ENCODE measurements at places on chromosomes 2 and 18.
A peak's percentile ranks its signal among the peaks of the same experiment; 100 is the strongest.

- no peak for DNase-seq
Measured at GRCh38 chr2:110657724-110658305, 20.0 kb downstream of the BUB1 start.

DNA sequence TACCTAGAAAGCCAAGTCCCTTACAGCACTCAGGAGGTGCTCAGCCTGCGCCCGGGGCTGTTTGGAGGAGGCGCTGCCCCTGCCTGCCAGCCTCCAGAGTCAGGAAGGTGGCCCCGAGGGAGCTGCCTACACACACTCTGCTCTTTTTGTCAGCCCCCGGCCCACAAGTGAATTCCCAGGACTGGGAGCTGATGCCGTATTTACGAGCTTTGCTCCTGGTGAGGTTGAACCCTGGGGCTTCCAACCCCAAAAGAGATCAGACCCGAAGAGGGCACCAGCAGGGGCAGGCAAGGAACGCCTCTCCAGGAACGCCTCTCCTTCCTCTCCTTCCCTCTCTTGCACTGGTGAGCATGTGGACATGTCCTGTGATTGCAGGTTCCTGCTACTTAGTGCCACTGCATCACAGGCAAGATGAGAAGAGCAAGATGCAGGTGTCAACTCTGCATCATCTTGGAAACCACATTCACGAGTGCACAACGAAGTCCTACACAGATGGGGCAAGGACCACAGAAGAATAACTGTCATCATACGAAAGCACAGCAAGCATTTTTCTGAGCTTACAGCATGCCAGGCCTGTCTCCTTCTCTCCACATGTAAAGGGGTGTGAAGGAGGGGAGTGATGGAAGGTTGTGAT, 126.7 kb downstream of the NDUFA10 start:
- DNase-seq: peak; percentile 83

- DNase-seq: no peak
Measured at GRCh38 chr18:25962176-25962575, 128.2 kb downstream of the SS18 start.

GRCh38 chr18:22753130-22753831, 179.8 kb upstream of the RBBP8 start:
- no peak for DNase-seq

DNA sequence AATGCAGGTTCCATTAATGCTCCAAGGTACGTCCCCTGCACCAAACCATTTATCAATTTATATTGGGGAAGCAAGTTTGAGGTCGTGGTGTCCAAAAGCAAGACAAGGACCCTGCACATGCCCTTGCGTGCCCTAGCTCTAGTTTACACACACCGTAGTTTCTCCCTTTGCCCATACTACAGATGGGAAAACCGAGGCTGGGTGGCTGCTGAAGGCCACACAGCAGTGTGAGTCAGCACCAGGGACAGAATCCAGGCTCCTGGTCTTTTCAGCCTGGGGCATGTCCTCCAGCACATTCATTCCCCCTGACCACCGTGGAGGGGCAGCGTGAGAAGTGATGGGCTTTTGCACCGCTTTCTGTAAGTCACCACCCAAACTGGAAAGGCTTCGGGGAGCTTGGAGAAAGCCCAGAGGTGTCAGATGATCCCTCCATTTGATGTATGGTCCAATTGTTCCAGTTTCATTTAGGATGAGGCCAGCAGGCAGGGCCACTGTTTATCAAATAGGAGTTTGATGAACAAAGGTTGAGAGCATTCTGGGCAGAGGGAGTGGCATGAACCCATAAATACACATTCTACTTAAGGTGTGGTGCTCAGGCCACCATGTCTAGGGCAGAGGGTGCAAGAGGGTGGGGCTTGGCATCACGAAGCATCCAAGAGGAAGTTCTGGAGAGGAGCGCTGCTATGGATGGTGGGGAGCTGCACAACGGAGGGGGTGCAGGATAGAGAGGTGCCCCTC, 274.1 kb downstream of the HAUS1 start:
- DNase-seq: no peak

- DNase-seq: no peak
Measured at GRCh38 chr2:101817481-101817880, 120.0 kb downstream of the MAP4K4 start.

Measured in mesenteric fat pad (tissue), 1 donor.